ENCODE measurements at places on chromosomes 2 and 18.

DNA sequence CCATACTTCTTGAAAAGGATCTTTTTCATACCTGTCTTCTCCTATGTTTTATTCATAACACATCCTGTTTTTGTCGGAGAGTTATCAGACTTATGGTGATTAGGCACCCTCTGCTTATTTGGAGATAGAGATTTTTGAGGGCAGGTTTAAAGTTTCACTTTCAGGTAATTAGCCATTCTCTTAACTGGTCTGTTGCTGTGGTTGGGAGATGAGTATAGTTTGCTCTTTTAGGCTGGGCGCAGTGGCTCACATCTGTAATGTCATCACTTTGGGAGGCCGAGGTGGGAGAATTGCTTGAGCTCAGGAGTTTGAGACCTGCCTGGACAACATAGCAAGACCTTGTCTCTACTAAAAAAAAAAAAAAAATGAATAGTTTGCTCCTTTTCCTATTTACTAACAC lies 25.3 kb downstream of the SFTPB start:
- no peak for DNase-seq

DNA sequence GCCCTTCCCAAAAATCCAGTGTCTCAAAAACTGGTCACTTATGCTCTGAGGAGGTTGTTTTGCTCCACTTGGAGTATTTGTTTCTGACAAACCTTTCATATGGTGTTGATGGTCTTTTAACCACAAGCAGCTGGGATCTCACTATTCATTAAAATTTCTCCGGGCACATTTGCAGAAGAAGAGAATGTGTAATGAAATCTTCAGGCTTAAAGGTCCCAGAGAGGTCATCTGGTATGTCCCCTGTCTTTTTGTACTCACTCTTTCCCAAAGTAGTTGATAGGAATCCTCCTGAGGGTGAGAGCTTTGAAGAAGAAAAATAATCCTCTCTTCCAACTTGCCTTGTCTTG lies 430.8 kb downstream of the SETBP1 start:
- no peak for DNase-seq

- DNase-seq = no peak
Measured at GRCh38 chr2:12883906-12884305, 167.2 kb downstream of the TRIB2 start.

DNA sequence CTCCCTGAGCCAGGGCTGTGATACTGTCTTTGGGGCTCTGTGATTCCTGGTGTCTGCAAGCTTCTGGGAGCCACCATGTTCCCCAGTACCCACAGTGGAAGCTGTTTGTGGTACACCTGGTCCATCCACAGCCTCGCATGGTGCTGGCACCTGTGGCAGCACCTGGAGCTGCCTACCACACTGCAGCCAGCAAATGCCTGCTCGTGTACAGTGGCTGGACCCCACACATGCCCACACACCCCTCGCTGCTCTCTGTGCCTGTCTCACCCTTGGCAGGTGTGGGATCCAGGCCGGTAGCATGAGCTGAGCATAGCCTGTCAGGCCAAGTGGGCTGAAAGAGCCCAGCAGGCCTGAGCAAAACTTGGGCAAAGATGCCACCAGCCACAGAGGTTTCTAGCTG lies 41.8 kb upstream of the CSRNP3 start:
- no peak for DNase-seq

GRCh38 chr2:167524786-167525185 lies 636.5 kb downstream of the XIRP2 start:
- DNase-seq = no peak

DNA sequence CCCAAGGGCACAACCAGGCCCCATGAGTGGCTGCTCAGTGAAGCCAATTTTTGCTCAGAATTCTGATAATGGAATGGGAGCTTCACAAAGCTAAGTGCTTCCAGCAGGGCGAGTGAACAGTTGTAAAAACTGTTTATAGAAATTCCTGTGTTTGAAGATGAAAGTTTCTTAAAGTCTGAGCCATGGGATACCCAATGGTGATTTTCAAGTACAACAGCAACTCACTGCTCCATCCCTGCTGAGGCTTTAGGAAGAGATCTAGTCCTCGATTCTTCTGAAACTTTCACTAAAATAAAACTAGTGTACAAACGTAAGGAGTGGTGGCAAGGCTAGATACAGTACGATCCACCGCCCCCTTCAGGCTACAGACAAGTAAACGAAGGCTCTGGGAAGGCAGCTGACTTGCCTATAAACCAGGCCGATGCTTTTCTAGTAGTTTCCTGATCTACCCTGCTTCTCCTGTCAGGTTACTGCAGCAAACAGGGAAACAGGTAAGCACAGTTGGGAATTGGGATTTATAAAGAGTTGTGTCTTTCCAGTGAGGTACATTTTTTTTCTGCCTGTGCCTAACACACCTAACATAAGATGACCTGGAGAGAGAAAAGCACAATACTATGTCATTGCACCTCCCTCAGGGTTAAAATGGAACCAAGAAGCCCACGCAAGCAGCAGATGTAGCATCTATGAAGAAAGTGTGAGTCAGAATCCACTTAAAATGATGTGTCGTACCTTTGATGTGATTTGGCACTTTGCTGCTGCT lies 108.7 kb downstream of the UXS1 start:
- DNase-seq = peak; percentile 48

GRCh38 chr2:45879406-45879805 lies 227.9 kb downstream of the PRKCE start:
- DNase-seq = no peak

DNA sequence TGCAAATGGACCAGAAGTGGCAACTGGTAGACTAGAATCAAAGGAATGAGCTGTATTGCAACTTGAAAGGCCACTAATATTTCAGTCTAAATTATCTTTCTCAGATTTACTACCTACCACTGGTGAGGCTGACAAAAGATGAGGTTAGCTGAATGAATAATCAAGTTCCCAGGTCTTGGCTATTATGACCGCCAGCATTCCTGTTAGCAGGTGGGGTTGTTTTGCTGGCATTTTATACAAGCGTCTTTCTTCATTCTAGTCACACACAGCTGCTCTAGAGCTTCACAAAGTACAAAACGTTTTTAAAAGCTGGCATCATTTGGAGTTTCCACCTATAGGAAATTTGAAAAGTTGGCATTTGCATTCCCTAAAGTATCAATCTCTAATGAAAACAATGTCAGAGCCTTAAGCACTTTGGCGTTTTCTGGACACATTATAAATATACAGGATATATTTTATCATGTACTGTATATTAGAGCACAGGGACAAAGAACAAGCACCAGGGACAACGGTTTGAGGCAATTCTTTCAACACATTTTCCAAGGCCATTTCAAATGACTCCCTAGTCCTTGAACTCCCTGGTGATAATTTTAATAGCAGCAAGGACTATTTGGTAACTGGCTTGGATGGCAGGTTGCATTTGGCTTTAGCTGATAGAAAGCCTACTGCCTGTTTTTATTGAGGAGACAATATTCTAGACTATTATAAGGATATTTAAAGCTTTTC lies 410.2 kb upstream of the CHST9 start:
- DNase-seq = no peak

DNA sequence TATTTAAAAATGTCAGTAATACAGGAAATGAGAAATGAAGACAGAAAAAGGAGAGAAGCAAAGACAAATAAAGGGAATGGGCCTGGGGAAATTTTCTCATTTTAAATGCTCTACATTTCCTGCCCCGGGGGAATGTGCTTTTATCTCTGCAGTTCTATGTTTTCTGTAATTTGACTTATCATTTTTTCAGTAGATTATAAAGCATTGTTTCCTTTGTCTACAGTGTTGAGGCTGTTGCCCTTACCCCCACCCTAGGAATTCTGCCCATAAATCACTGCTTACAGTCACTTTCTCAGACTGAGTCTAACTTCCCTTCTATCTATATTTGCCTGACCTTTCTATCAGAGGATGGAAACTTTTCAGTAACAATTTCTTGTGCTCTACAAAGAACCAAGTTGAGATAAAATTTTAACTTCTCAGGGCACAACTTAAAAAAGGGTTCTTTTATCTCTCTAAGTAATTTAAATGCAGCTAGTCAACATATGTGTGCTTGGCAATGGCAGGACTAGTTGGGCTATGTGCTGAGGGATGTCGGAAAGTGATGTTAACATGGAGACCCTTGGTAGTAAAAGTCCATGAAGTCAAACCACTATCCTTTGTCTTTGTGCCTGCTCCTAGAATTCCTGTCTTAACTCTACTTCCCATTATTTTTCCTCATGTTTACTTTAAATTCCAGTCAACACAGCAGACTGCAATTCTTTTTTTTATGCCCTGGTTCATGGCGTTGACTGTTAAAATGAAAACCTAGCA lies 146.5 kb upstream of the MMADHC start:
- no peak for DNase-seq

Measured in activated CD8-positive, alpha-beta memory T cell treated with anti-CD3 and anti-CD28 coated beads, Interleukin-2, amount 50 U/mL, for 4 hours (primary cell).